Osteoblast (primary cell): ENCODE measurements at places on chromosomes 7 and 10. TPM values are rescaled to one million over a fixed set of nuclear protein-coding genes. Genes with fewer than 3 reads are reported as not detected.

Gene SFRP4
- total RNA-seq = 151 and 205 TPM in 2 replicates

Gene OR6V1
- not detected in 2 replicates for total RNA-seq

- DNase-seq = peak; percentile 92
Observed at GRCh38 chr7:100674411-100675104, 1.0 kb downstream of the GNB2 start.

- no peak for DNase-seq
Observed at GRCh38 chr7:153109566-153109965, 350.0 kb downstream of the ACTR3B start.

DNA sequence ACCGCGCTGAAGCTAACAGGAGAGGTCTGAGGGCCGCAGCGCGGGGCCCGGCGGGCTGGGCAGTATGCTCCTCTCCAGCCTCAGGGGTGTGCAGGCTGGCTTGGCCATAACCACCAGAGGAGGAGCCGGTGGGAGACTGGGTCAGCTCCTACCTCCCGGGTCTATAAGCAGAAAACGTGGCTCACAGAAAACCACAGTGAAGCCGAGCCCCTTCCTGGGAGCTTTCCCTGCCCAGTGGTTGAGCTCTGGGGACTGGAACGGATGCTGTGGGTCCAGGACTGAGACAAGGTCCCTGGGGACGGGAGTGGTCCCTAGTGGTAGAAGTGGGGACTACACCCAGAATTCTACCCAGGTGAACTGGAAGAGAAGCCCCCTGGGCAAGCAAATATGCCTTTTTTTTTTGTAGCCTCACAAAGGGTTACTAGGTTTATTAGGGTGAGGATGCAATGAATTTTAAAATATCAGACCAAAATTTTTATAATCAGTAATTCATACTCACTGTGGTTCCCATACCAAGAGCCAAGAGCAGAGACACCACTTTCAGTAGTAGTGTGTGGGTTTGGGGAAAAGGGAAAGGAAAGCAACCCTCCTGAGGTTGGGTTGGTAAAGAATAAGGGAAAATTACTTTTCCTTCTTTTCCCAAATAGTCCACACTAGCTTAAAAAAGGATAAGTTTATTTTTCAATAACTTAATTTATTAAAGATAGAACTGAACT is 67.9 kb upstream of the PRKCQ start:
- DNase-seq = no peak

DNA sequence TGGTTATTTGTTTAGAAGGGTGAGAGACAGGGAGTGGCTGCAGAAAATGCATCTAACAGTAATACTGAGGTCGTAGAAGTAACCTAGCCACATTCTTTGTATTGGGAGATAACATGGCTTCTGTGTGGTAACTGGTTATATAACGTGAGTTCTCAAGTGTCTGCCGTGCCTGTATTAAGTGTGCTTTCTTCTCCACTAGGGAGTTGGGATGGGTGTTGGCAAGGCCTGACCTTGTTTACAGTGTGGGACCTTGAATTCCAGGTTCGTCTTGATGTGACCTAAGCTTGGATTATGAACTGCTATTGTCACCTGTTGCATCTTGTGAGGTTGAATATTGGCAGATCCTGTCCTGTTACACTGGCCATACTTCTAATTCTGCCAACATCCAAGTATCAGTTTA is 145.3 kb upstream of the NAMPT start:
- DNase-seq = no peak

DNA sequence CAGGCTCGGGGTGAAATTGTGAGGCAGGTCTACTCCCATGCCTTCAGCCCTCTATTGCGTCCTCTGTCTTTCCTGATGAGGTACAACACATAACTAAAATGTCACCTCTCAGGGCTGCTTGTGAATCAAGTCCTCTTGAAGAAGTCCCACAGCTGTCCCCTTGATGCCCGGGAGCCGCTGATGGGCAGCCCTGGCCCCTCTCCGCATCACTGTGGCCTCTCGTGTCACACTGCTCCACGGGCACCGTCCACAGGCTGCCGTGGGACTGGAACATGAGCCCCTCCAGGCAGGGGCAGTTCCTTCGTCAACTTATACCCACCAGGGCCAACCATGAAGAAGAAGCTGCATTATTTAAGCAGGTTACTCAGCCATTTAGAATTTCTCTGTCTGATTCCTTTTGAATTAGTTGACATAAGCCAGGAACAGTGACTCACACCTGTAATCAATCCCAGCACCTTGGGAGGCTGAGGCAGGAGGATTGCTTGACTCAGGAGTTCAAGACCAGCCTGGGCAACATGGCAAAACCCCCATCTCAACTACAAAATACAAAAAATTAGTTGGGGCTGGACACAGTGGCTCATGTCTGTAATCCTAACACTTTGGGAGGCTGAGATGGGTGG is 58.5 kb upstream of the UBE3C start:
- no peak for DNase-seq

DNA sequence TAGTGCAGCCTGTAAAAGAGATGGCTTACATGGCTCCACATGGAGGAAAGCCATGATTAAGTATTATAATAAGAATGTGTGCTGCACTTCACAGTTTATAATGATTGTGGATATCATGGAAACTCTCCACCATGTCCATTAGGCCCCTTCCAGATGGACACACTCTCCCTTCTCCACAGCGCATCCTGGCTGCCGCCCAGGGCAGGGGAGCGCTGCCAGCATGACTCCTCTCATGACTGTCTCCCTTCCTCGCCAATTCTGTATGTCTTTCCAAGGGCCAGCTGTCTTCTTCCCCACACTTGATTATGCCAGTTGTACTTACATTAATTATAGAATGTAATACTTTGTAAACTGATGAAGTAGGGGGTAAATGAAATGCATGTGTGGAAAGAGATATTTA is 259.3 kb upstream of the TMEM72 start:
- no peak for DNase-seq

GRCh38 chr7:130838738-130839137 is 104.7 kb upstream of the KLF14 start:
- DNase-seq = peak; percentile 95

GRCh38 chr7:20089431-20089830 is 127.8 kb downstream of the MACC1 start:
- DNase-seq = no peak

GRCh38 chr10:44008917-44009709 is 360.4 kb upstream of the ZNF32 start:
- no peak for DNase-seq

- DNase-seq = peak; percentile 50
Observed at GRCh38 chr7:22443370-22444180, 56.4 kb downstream of the STEAP1B start.

- no peak for DNase-seq
Observed at GRCh38 chr7:82393840-82394220, 49.7 kb downstream of the CACNA2D1 start.

DNA sequence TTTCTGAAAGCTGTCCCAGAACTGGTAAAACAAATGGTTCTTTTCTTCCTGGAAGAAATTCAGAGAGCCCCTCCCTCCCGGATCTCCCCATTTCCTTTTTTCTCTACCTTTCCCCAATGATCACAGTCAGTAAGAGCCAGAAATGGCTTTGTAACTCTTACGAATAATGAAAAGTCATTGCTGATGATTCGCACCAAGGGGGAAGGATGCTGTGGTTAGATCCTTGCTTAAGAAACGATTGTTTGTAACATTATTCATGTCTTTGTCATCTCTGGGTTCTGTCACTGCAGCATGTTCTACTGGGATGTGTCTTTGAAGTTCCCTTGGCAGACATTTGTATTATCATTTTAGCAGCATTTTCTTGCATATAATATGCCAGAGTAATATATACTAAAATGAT is 138.9 kb downstream of the CACNB2 start:
- DNase-seq = no peak

Gene GOLGA7B
- total RNA-seq = under 0.01 TPM in 1 of 2 replicates, not detected in the other

Gene CPA5
- not detected in 2 replicates for total RNA-seq

GRCh38 chr10:111439034-111439842 is 362.4 kb downstream of the ADRA2A start:
- no peak for DNase-seq

GRCh38 chr10:7302392-7302906 is 108.4 kb downstream of the SFMBT2 start:
- DNase-seq = no peak

Gene HYAL4
- total RNA-seq = not detected in 2 replicates

DNA sequence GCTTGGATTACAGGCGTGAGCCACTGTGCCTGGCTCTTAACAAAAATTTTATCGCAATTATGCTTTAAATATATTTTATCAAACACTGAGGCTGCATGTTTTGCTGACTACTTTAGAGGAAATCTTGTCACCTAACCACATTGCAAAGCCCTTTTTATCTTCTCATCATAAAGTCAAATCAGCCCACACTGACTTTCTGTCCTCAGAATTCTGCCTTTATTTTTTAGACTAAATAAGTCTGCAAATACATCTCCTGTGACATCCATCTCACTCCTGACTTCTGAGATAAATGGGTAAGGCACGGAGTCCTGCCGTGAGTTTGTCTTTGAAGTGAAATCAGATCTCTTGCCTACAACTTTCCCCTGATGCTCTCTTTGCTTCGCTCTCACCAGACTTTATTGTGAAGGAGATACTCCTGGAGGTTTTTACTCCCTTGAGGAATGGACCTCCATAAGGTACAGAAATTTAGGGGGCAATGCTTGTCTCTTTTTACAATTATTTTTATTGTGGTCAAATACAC is 23.5 kb upstream of the UCMA start:
- DNase-seq = no peak

Gene KLF14
- not detected in 2 replicates for total RNA-seq

Gene PAX4
- total RNA-seq = not detected in 2 replicates

GRCh38 chr7:112581529-112581928 is 100.7 kb downstream of the LSMEM1 start:
- DNase-seq = no peak

GRCh38 chr7:140059273-140060242 is 3.2 kb downstream of the PARP12 start:
- DNase-seq = peak; percentile 90

Gene CALY
- not detected in 2 replicates for total RNA-seq

Gene DNMBP
- 13.0 and 15.9 TPM in 2 replicates for total RNA-seq

DNA sequence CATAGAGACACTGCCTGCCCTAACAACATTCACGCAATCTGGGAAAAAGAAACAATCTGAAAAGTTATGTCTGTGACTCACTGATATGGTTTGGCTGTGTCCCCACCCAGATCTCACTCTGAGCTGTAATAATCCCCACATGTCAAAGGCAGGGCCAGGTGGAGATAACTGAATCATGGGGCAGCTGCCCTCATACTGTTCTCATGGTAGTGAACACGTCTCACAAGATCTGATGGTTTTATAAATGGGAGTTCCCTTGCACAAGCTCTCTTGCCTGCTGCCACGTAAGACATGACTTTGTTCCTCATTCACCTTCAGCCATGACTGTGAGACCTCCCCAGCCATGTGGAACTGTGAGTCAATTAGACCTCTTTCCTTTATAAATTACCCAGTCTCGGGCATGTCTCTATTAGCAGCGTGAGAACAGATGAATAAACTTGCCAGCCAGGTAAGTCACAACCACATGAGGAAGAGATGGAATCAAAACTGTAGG is 341.5 kb upstream of the AOAH start:
- DNase-seq = no peak

DNA sequence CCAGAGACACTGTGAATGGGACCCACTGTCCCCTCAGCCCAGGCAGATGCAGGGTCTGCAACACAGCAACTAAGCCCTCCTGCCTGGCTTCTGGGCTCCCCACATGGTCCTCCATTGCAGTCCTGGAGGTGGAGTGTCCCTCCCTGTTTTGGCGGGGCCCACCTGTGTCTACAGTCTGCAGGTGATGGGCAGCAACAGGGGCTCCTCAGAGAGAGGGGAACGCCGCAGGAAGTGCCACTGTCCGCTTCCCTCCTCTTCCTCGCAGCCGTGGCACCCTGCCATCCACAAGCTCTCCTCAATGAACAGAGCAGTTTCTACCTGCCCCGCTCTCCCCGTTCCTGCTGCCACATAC is 9.3 kb downstream of the CAMK2G start:
- peak; percentile 52 for DNase-seq

Gene JCAD
- 47.0 and 52.7 TPM in 2 replicates for total RNA-seq

Gene ACBD7
- 0.72 and 0.88 TPM in 2 replicates for total RNA-seq

DNA sequence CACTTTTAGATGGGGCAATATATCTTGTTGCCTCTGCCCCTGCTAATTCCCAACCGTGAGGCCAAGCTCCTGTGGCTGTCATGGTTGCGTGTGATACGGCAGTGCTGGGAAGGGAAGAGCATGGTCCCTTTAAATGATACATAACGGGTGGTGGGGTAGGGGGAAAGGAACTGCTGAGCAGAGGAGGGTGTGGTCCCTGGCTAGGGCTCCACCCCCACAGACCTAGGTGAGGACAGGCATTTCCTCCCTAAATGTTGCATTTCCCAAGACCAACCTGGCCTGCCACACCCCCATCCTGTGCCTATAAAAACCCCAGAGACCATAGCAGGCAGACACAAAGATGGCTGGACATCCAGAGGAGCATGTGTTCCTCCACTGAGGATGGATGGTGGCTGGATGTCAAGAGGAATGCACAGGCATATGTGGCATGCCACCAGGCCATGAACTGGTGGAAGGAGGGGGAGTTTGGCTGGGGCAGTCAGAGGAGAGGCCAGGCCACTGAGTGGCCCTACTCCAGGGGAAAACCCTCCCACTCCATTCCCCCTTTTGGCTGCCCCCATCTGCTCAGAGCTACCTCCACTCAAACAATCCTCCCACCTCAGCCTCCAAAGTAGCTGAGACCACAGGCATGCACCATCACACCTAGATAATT is 104.0 kb downstream of the PLXDC2 start:
- no peak for DNase-seq

Gene FXYD4
- total RNA-seq = not detected in 2 replicates

Gene GGCT
- total RNA-seq = 24.2 and 26.8 TPM in 2 replicates

Gene SCART1
- total RNA-seq = 5.1 and 5.6 TPM in 2 replicates

DNA sequence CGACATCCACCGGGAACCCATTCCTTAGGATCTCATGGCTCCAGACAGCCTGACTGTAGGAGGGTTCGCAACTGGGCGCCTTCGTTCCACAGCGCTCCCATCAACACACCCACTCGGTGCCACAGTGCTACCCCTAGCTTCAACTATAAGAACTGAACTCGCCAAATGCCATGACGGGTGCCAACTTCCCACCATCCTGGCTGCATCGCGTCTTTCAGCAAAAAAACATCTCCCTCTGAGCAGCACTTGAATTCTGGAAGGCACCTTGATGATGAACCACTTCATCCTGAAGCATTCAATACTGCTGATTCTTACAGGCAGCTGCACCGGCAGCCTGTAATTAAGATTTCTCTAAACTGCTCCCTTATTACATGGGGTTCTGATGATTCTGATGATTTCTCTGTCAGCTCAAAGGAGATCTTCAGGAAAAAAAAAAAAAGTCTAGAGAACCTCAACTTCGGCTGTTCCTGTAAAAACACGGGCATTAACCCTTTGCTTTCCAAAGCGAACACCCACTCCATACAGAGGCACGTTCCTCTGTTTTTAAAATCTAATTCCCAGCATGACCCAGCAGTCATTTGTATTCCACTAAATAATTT is 1.3 kb downstream of the CYTH3 start:
- peak; percentile 97 for DNase-seq

Gene UPF2
- 15.0 and 15.9 TPM in 2 replicates for total RNA-seq
